Ascending aorta (tissue), 2 donors: ENCODE measurements at places on chromosomes 6 and 20.

- peak overlapping the region; percentile 93 for H3K27ac ChIP-seq
- H3K4me1 ChIP-seq, result peaks cover 6% of the 10 kb centered on the region
- peak overlapping the region; percentile 51 for H3K4me3 ChIP-seq
- H3K27me3 ChIP-seq, result no peaks in the 10 kb centered on the region
- DNase-seq, result no peak
Measured at GRCh38 chr6:56370561-56371211, 123.3 kb upstream of the COL21A1 start.

- no peaks in the 10 kb centered on the region for H3K36me3 ChIP-seq
- H3K4me3 ChIP-seq, result no peak overlapping the region
- DNase-seq, result no peak
- H3K27ac ChIP-seq, result no peak overlapping the region
- H3K4me1 ChIP-seq, result no peaks in the 10 kb centered on the region
Measured at GRCh38 chr20:9038791-9039535, 29.9 kb upstream of the PLCB4 start.

DNA sequence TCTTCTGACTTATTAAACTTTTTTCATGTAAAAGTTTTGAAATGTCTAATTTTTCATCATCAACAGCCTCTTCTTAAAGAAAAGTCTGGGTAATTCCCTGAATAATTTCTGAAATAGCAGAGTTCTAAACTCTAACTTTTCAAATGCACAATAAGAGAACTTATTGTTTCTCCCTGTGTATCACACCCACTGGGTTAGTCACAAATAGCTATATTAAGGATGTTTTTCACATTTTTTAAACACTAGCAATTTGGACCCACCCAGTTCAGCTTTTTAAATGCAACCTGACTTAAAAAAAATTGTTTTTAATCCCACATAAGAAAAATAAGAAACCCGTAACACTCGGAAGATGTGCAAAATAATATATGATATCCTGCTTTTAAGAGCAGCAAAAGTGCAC is 61.4 kb upstream of the UTRN start:
- H3K27ac ChIP-seq, result no peak overlapping the region
- H3K36me3 ChIP-seq, result no peaks in the 10 kb centered on the region
- no peak for DNase-seq
- no peak overlapping the region for H3K4me3 ChIP-seq

GRCh38 chr20:12047838-12048432 is 130.2 kb downstream of the BTBD3 start:
- H3K36me3 ChIP-seq, result no peaks in the 10 kb centered on the region
- no peaks in the 10 kb centered on the region for H3K27me3 ChIP-seq
- DNase-seq, result no peak
- no peak overlapping the region for H3K27ac ChIP-seq
- no peaks in the 10 kb centered on the region for H3K4me1 ChIP-seq

- no peak for DNase-seq
- no peaks in the 10 kb centered on the region for H3K36me3 ChIP-seq
- H3K4me3 ChIP-seq, result no peak overlapping the region
- no peak overlapping the region for H3K27ac ChIP-seq
- no peaks in the 10 kb centered on the region for H3K27me3 ChIP-seq
Measured at GRCh38 chr20:56616716-56617115, 12.4 kb upstream of the TFAP2C start.

GRCh38 chr6:44225579-44226325 is 2.4 kb downstream of the SLC29A1 start:
- peak overlapping the region; percentile 94 for H3K4me3 ChIP-seq
- no peak for DNase-seq
- H3K36me3 ChIP-seq, result peaks cover 27% of the 10 kb centered on the region
- peak overlapping the region; percentile 95 for H3K27ac ChIP-seq
- H3K4me1 ChIP-seq, result peaks cover 41% of the 10 kb centered on the region
- H3K27me3 ChIP-seq, result no peaks in the 10 kb centered on the region

DNA sequence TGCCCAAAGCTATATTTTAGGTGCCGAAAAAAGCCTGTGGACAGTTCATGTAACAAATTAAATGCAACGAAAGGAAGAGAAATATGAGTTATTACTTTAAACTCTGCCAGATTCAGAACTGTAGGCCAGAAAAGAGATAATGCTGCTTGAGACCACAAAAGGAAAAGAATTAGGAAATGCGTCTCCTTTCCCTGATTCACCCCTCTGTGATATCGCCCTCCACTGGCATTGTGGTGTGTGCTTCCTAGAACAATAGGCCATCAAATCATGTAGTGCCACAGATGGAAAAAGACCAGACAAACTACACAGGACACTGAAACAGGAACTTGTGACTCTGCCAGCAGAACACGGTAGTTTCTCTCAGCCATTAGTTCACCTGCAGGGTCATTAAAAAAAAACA is 14.7 kb upstream of the LAMA4 start:
- no peaks in the 10 kb centered on the region for H3K4me1 ChIP-seq
- DNase-seq, result no peak
- no peak overlapping the region for H3K4me3 ChIP-seq
- H3K27ac ChIP-seq, result peak overlapping the region; percentile 1
- H3K36me3 ChIP-seq, result no peaks in the 10 kb centered on the region
- no peaks in the 10 kb centered on the region for H3K27me3 ChIP-seq

GRCh38 chr6:43811733-43812099 is 41.7 kb downstream of the VEGFA start:
- H3K36me3 ChIP-seq, result no peaks in the 10 kb centered on the region
- H3K4me3 ChIP-seq, result no peak overlapping the region
- no peak overlapping the region for H3K27ac ChIP-seq
- no peak for DNase-seq
- H3K4me1 ChIP-seq, result no peaks in the 10 kb centered on the region

GRCh38 chr6:85680388-85680787 is 37.7 kb upstream of the SYNCRIP start:
- peaks cover 5% of the 10 kb centered on the region for H3K4me1 ChIP-seq
- no peaks in the 10 kb centered on the region for H3K36me3 ChIP-seq
- DNase-seq, result no peak
- H3K27me3 ChIP-seq, result no peaks in the 10 kb centered on the region

- peaks cover 12% of the 10 kb centered on the region for H3K36me3 ChIP-seq
- H3K4me1 ChIP-seq, result no peaks in the 10 kb centered on the region
- H3K27me3 ChIP-seq, result no peaks in the 10 kb centered on the region
- no peak for DNase-seq
- no peak overlapping the region for H3K27ac ChIP-seq
- H3K4me3 ChIP-seq, result no peak overlapping the region
Measured at GRCh38 chr6:57068061-57068460, 21.6 kb downstream of the KIAA1586 start.

- H3K27ac ChIP-seq, result no peak overlapping the region
- H3K4me3 ChIP-seq, result no peak overlapping the region
- H3K27me3 ChIP-seq, result no peaks in the 10 kb centered on the region
- DNase-seq, result no peak
Measured at GRCh38 chr20:36812594-36813463, 39.3 kb upstream of the DSN1 start.

DNA sequence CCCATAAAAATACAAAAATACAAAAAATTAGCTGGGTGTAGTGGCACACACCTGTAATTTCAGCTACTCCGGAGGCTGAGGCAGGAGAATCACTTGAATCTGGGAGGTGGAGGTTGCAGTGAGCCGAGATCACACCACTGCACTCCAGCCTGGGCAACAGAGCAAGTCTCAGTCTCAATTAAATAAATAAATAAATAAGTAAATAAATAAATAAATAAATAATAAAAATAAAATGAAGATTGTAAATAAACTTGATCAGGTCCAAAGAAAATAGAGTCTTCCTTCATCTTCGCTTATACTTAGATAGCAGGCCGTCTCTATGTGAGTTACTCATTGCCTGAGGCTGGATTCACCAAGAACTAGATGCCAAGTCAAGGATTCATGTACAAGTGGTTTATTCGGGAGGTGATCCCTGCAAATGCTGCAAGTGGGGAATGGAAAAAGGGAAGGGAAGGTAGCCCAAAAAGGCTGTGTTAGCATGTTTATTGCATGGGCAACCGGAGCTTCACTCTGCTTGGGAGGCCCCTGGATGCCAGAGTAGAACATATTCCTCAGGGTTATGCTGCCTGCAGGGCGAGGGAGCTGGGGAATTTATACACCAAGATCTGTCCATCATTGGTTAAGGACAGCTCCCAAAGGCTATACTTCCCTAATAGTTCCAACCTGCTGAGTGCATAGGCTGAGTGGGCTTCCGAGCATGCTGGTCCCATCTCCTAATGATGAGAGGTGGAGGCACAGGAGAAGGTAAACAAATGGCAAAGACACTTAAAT is 16.3 kb downstream of the PRND start:
- H3K4me3 ChIP-seq, result no peak overlapping the region
- no peaks in the 10 kb centered on the region for H3K36me3 ChIP-seq
- no peak overlapping the region for H3K27ac ChIP-seq

- H3K4me1 ChIP-seq, result peaks cover 34% of the 10 kb centered on the region
- H3K4me3 ChIP-seq, result no peak overlapping the region
- H3K36me3 ChIP-seq, result no peaks in the 10 kb centered on the region
- peak overlapping the region; percentile 84 for H3K27ac ChIP-seq
- DNase-seq, result no peak
- no peaks in the 10 kb centered on the region for H3K27me3 ChIP-seq
Measured at GRCh38 chr6:168574075-168574698, 133.2 kb downstream of the SMOC2 start.

GRCh38 chr20:58841539-58842264 is 9.0 kb downstream of the GNAS-AS1 start:
- DNase-seq, result no peak
- H3K27me3 ChIP-seq, result no peaks in the 10 kb centered on the region
- H3K4me3 ChIP-seq, result no peak overlapping the region
- no peaks in the 10 kb centered on the region for H3K36me3 ChIP-seq

DNA sequence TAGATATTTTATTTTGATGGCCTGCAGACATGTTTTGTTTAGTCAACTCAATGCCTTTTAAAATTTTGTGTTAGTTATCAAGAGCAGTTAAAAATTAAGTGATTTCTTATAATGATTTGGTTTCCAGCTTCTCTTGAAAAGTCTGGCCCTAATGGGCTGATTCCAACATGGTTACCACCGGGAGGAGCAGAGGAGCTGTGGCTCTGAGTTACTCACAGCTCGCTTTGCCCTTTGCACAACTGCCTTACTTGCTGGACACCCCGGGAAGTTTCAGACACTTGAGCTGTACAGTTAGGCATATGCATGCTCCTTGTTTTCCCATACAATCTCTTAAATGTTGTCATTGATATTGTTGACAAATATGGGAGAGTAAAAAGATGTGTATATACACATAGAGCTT is 173.1 kb upstream of the MMS22L start:
- no peak overlapping the region for H3K4me3 ChIP-seq
- DNase-seq, result no peak
- no peaks in the 10 kb centered on the region for H3K4me1 ChIP-seq
- H3K36me3 ChIP-seq, result no peaks in the 10 kb centered on the region
- H3K27me3 ChIP-seq, result no peaks in the 10 kb centered on the region
- H3K27ac ChIP-seq, result no peak overlapping the region

- no peak overlapping the region for H3K27ac ChIP-seq
- H3K4me3 ChIP-seq, result no peak overlapping the region
- H3K4me1 ChIP-seq, result no peaks in the 10 kb centered on the region
Measured at GRCh38 chr6:102474041-102474807, 1080.7 kb downstream of the GRIK2 start.

DNA sequence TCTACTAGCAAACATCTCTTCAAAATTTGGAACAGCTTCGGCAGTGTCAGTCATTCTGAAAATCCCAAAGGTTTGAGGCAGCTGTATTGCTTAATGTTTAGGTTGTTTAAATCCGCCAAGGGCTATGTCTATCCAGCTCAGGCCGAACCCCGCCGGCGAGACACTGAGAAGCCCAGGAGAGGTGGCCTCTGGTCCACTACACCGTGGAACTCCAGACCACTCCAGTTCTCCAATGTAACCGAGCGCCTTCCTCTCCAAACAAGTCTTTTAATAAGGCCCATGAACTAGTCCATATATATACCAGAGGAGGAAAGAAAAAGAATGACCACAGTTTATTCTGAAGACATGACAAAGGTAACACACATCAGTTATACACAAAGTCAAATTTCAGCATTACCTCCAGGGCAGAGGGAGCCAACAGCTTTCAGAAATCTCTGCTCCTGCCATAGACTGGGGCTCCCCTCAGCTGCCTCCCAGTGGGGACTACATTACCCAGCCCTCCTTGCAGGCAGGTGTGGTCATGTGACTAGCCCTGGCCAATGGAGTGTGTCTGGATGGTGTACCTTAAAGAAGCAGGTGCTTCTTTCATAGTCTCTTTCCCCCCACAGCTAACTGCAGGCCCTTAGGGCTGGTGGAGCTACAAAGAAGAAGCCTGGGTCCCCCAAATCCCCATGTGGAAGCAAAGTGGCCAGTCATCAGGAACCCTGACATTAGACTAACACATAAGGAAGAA is at the start of gene RAMACL:
Gene RAMACL (minus strand): TSS at position 255 of the 733 bp plus-strand sequence. CDS start 201 bp downstream, at position 54.
- H3K27me3 ChIP-seq, result no peaks in the 10 kb centered on the region
- no peaks in the 10 kb centered on the region for H3K4me1 ChIP-seq
- DNase-seq, result no peak

- no peaks in the 10 kb centered on the region for H3K27me3 ChIP-seq
- H3K4me3 ChIP-seq, result no peak overlapping the region
- H3K4me1 ChIP-seq, result no peaks in the 10 kb centered on the region
- H3K27ac ChIP-seq, result no peak overlapping the region
Measured at GRCh38 chr6:170051229-170052172, 239.4 kb downstream of the DLL1 start.

DNA sequence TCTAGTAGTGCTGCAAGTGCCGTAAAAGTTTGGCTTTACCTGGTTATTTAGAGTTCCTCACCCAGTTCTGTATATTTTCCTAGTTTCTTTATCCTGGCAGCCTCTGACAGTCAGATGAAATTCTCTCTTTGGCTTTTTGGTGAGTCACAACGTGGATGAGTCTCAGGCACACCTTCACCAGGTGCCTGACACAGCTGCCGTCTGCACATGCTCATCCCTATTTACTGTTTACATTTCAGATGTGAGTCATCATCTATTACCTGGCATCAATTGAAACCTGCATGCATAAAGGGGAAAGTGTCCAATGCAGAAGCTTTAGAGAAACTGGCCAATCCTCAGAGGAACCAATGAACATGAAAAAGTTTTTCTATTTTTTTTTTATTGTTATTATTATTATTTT is 33.3 kb upstream of the ADGRF4 start:
- no peaks in the 10 kb centered on the region for H3K27me3 ChIP-seq
- no peaks in the 10 kb centered on the region for H3K4me1 ChIP-seq
- H3K4me3 ChIP-seq, result no peak overlapping the region
- no peak for DNase-seq
- H3K36me3 ChIP-seq, result no peaks in the 10 kb centered on the region

GRCh38 chr20:47925593-47925992 is 140.3 kb upstream of the SULF2 start:
- no peaks in the 10 kb centered on the region for H3K27me3 ChIP-seq
- DNase-seq, result no peak
- no peak overlapping the region for H3K4me3 ChIP-seq
- H3K4me1 ChIP-seq, result no peaks in the 10 kb centered on the region

- no peak overlapping the region for H3K27ac ChIP-seq
- H3K36me3 ChIP-seq, result no peaks in the 10 kb centered on the region
- DNase-seq, result no peak
- H3K27me3 ChIP-seq, result no peaks in the 10 kb centered on the region
- H3K4me1 ChIP-seq, result no peaks in the 10 kb centered on the region
Measured at GRCh38 chr20:57071954-57072583, 194.4 kb downstream of the BMP7 start.

- no peaks in the 10 kb centered on the region for H3K36me3 ChIP-seq
- H3K27me3 ChIP-seq, result no peaks in the 10 kb centered on the region
- H3K4me1 ChIP-seq, result no peaks in the 10 kb centered on the region
- no peak overlapping the region for H3K4me3 ChIP-seq
- H3K27ac ChIP-seq, result no peak overlapping the region
Measured at GRCh38 chr20:9180481-9181257, 111.8 kb downstream of the PLCB4 start.
